ENCODE measurements at places on chromosomes 11 and 22.

- DNase-seq: no peak
These were observed 1.8 kb upstream of the MYO7A start for GRCh38 chr11:77126156-77126775.

DNA sequence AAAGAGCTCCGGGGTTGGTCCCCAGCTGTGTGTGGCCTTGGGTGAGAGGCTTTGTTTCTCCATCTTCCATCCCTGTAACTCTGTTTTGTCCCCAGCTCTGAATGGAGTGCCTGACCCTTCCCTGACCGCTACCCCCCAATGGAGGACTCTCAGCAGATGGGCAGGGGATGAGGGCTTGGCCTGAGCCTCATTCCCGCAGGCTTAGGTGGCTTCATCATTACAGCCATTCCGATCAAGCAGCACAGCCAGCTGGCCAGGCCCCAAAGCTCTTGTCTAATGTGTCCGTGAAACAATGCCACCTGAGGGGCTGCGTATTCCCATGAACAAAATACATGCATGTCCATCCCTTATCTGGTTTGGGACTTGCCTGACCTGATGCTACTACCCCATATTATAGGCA lies 3.9 kb upstream of the CDC42EP2 start:
- no peak for DNase-seq

DNA sequence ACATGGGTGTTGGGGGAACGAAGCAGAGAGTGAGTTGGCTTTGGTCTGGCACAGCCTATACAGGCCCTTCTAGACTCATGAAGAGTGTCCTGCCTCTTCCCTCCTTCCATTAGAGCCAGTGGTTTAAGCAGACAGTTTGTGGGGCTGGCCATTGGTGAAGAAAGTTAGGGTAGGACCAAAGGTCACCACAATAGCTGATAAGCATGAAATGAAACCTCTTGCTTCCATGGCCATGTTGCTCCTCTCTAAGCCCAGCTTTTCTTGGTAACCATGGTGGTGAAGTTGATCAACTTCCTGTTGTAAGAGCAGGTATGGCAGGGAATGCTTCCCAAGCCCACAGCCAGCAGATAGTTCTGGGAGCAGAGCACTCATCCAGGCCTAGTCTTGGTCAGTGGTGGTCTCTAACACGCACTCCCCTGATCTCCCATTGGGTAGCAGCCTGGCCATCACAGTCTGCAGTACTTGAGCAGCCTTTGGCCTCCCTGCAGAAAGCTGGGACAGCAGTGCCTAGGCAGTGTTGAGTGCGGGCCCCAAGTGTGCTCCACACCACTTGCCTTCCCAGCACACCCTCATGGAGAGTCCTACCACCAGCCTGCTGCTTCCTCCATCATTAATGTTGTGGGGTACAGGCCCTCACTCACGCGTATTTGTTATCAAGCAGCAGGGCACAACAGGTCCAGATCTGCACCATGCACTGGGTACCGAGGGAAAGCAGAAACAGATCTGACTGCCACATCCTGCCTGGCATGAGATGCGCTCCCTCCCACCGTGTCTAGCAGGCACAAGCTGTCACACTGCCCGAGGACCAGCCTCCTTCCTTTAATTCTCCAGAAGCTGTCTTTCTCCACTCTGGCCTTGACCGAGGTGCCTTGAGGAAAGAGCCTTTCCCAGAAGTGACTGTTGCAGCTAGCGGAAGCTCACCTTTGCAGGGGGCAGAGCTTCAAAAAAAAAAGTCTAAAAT lies 65.8 kb upstream of the SUSD2 start:
- no peak for DNase-seq

GRCh38 chr11:127411283-127411682 lies 410.7 kb upstream of the KIRREL3 start:
- DNase-seq: no peak

- DNase-seq: no peak
These were observed 20.5 kb upstream of the SCGB1A1 start for GRCh38 chr11:62398011-62398994.

DNA sequence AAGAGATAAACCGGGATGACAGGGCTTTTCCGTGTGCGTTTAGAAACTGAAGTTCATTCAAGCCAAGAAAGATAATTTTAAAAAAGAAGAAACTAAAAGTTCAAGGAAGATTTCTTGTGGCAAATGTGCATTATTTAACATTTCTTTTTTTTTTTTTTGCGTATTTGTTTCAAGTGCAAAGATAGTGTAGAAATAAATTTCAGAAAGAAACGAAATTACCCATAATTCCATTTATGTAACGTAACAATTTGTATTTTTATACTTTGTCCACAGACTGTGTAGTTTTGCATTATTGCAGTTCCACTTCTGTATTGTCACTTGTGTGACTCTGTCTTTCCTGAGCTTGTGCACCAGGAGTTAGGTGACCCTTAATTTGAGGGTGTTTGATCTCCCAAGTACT lies 24.0 kb downstream of the SNAP29 start:
- DNase-seq: no peak

GRCh38 chr11:104076455-104076854 lies 40.0 kb downstream of the DDI1 start:
- DNase-seq: no peak

DNA sequence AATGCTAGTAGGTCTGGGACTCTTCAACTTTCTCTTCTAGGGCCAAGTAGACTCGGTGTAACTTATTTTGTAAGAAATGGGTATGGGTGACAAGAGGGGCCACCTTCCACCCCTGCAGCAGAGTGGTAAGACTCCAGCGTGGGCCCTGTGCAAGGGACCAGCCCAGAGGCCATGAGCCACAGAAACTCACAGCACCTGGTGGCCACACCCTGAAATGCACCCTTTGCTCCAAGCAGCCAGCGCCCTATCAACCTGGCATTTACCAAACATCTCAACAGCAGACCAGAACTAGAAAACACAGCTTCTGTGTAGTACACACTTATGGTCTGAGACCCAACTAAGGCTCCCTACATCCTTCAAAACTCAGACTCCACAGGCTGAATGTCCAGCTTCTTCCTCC lies 5.7 kb downstream of the CDCA5 start:
- DNase-seq: peak; percentile 65

DNA sequence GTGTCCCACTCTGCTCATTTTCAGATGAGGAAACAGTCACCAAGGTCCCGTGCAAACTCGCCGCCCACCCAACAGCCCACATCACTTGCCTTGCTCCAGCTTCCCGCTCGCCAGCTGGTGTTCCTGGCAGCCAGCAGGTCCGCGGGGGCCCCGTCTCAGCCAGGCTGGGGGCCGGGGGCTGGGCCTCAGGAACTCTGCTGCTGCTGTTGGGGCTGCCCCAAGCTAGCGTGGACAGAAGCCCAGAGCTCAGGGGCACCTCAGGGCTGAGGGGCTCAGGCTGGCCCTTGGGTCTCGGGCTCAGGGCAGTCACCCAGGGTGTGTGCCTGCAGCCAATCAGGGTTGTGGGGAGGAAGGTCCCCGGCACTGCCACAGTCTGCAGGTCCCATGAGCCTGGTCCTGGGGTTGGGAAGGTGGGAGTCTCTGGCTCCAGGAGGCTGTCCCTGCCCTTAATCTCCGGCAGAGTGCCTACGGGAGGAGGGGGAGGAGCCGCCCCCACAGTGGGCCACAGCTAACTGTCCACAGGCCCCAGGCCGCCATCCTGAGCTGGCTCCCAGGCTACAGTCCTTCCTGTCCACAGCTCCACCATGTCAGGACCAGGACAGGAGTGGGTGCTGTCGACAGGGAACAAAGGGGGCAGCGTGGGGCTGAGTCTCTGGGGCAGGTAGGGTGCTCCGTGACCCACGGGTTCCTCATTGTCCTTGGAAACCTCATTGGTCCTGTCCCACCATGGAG lies 65.2 kb downstream of the ARFGAP3 start:
- no peak for DNase-seq

DNA sequence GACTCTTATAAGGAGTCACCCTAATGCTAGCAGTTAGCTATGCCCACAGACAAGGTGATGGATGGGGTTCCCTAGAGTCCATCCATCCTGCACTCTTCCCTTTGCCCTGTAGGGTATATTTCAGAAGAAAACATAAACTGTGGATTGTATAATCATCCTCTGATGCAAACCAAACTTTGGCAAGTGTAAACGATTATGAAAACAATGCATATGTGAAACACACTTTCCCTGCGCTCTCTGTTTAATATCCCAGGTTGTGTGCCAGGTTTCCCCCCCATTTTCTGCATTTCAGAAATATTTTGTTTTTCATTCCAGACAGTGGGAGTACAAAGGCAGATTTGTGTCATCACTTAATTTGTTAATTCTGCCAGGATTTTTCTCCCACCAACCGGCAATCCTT lies 110.0 kb downstream of the LDLRAD3 start:
- no peak for DNase-seq

- no peak for DNase-seq
These were observed 214.0 kb downstream of the BRD1 start for GRCh38 chr22:49613511-49614270.

GRCh38 chr11:16873289-16873688 lies 134.8 kb downstream of the C11orf58 start:
- no peak for DNase-seq

DNA sequence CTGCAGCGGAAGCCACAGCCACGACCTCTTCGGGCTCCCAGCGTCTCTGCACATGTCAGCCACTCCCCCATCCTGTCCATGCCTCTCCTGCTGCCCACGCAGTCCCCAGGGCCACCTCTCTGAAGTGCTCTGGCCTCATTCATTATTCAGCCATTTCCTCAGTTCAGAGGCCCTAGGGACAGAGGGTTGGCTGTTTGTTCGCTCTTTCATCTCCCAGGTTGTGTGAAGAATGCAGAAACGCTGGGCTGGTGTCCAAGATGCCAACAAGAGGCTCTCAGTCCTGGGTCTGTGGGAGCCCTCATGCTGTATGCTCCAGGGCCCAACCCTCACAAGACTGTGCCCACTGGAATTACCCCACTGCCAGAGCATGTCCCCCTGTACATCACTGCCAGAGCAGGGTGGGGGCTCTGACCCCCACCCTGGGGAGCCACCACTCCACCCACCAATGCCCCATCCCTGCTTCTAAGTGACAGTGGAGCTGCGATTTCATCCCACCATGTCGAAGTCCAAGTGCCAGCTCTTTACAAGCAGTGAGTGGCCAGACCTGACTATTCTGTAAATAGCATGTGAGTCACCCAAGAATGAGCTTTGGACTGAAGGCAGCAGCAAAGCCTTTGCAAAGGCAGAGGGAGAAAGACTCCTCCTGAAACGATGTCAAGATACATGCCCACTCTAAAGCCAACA lies 209.6 kb downstream of the BUD13 start:
- DNase-seq: no peak

DNA sequence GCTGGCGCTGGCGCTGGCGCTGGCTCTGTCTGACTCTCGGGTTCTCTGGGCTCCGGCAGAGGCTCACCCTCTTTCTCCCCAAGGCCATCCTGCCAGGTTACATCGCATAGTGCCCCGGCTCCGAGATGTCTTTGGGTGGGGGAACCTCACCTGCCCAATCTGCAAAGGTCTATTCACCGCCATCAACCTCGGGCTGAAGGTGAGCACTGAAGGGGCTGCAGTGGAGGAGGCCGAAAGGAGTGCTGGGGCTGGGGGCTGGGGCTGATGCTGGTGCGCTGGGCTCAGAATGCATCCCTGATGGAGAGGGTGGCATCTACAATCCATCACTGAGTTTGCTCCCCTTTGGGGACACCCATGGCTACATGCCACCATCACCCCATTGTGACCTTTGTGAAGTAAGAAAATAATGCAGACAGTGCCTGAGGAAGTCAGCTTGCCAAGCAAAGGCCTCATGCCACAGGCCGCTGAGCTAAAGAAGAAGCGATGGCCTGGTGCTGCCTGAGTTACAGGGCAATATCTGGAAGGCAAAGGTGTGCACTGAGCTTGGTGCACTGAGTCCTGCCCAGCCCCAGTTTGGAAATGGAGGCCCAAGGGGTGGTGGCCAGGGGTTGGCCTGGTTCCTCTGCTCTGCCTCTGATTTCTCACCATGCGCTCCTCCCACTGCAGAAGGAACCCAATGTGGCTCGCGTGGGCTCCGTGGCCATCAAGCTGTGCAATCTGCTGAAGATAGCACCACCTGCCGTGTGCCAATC lies 620 bp downstream of the SMPD1 start:
- peak; percentile 38 for DNase-seq

DNA sequence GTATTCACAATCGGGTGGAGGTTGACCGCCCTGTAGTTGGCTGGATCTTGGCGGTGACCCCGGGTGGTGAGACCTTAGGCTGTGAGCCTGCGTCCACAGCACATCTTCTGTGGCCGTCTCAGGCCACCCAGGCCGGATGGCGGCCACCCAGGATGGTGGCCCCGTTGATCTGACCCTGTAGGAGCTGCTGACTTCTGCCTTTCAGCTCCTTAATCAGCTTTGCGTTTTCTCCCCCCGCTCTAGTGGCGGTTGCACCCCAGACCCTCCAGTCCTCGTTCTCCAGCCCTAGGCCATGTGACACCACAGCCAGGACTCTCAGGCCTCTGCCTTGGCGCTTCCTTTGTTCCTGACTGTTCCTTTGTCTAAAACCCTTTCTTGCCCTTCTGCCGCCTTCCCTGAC lies 244.0 kb downstream of the TBC1D22A start:
- no peak for DNase-seq

DNA sequence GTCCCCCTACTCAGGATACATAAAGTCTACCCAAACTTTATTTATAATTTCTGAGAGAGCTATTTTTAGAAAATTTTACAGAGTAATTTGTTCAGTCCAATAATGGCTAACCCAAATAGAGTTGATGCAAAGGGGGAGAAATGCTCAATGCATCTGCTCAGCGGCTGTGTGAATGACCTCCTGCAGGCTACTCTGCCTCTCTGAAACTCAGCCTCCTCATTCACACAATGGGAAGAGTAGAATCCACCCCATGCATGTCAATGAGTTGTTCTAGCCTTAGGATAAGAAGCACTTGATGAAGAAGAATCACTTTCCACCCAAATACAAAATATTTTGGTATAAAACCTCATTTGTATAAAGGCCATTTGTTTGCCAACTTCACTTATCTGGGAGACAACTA lies 1204.0 kb downstream of the LRRC4C start:
- DNase-seq: no peak

DNA sequence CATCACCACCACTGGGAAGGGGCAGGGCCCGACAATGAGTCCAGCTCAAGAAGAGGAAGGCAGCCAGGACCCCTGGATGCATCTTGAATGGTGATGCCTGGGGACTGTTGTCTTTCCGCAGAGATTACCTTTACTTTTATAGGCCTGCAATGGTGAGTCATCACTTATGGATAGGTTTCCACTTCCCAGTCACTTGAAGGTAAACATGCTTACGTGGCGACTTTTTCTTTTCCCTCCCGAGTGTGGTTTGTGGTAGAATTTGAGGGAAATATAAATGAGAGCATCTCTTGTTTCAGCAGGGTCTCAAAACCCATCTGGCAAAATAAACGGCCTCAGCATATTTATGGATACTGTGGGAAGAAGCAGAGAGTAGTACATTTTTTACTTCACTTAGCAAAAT lies at the start of gene MMP13:
TSS of gene MMP13 (minus strand) at position 109 of the 400 bp plus-strand sequence. CDS start at position 82, 27 bp downstream.
- no peak for DNase-seq

GRCh38 chr11:86469491-86470388 lies 95.1 kb downstream of the CCDC81 start:
- DNase-seq: no peak

GRCh38 chr11:62882431-62882749 lies 1.7 kb downstream of the SLC3A2 start:
- DNase-seq: no peak

- no peak for DNase-seq
These were observed 17.6 kb upstream of the CLPB start for GRCh38 chr11:72451831-72452376.
